ENCODE measurements at places on chromosomes 2 and 18.

DNA sequence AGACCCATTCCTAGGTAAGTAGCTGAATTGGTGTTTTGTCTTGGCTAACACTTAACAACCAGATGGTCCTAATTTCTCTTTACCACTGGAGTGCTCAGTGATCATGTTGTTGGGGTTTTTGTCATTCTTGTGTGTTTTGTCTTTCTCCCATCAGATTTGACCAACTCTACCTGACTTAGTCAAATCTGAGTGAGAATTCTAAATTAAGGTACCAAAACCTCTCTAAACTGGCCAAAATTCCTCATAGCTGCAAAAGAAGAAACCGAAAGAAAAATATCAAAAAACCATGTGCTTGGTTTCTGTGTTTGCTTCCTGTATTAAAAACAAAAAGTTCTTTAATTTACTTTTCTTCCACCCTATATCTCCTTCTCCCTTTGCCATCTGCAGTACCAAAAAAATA, 350.7 kb upstream of the SPHKAP start:
- no peak for DNase-seq

DNA sequence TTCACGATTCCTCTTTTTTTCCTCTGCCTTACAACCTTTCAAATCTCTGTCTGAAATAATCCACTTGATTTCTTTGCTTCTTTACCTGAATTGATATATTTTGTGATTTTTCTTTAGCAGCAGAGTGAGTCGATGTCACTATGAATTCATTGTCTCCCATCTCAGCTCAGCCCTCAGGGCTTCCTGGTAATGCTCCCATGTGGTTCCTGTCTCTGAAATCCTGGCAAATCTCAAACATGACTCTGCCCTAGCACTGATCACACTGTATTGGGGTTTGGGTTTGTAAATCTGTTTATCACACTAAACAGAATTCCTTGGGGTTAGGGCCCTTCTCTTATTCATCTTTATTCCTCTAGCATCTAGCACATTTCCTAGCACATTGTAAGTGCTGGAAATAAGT, 43.0 kb upstream of the MSTN start:
- no peak for DNase-seq

GRCh38 chr2:239715606-239716005, 309.5 kb downstream of the NDUFA10 start:
- DNase-seq, result no peak

- DNase-seq, result no peak
Observed at GRCh38 chr2:181234487-181234891, 222.7 kb upstream of the ITGA4 start.

DNA sequence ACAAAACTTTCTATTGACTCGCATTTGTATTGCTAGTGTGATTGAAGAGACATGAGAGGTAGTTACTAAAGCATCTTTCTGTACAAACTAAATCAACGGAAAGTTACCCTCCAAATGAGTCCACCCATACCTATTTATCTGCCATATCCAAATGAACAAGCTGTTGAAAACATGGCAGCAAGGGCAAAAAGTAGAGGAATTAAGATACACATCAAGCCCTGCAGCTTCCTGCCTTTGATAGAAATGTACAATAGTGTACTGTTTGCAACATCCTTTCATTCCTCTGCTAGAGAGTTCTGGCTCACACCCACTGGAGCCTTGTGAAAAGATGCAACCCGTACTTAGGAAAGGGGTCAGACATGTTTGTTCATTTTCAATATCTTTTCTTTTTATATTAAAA, 122.5 kb downstream of the ERBB4 start:
- no peak for DNase-seq

- no peak for DNase-seq
Observed at GRCh38 chr2:169077674-169078240, 8.4 kb downstream of the DHRS9 start.

DNA sequence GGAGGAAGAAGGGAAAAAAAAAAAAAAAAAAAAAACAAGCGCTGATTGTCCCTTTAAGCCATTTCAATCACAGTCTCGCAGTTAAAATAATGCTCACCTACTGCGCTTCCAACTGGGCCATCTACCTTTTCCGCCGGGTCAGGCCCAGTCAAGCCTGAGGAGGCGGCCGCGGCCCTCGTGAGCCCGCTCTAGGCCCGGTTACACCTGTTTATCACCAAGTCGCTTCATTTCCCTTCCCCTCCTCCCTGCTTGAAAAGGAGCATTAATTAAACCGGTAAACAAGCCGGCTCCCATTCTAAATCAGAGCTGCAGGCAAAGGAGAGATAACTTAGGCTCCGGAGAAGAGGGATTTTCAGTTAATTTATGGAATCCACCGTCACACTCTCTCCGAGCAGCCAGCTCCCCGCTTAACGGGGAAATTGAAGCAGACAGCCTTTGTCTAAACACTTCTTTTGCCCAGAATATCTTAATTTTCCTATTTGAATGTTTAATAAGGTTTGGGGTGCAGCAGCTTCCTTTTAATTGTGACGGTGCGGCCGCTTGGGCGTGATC, 140.1 kb upstream of the SIX3 start:
- no peak for DNase-seq

DNA sequence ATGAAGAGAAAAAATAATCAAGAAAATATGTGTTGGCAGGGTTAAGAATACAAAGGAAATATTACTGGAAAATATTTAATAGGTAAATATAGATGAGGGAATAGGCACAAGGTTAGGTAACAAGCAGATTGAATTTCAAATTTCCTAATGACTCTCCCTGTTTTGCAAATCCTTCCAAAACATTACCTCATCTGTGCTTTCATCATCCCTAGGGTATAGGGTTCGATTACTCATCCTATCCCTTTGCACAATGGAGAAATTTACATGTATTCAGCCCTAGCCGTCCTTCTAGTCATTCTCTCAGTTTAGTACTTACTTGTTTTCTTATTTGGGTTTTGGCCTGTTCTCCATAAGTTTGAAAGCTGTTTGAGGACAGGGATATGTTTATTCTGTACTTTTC, 864.6 kb upstream of the FSHR start:
- no peak for DNase-seq

DNA sequence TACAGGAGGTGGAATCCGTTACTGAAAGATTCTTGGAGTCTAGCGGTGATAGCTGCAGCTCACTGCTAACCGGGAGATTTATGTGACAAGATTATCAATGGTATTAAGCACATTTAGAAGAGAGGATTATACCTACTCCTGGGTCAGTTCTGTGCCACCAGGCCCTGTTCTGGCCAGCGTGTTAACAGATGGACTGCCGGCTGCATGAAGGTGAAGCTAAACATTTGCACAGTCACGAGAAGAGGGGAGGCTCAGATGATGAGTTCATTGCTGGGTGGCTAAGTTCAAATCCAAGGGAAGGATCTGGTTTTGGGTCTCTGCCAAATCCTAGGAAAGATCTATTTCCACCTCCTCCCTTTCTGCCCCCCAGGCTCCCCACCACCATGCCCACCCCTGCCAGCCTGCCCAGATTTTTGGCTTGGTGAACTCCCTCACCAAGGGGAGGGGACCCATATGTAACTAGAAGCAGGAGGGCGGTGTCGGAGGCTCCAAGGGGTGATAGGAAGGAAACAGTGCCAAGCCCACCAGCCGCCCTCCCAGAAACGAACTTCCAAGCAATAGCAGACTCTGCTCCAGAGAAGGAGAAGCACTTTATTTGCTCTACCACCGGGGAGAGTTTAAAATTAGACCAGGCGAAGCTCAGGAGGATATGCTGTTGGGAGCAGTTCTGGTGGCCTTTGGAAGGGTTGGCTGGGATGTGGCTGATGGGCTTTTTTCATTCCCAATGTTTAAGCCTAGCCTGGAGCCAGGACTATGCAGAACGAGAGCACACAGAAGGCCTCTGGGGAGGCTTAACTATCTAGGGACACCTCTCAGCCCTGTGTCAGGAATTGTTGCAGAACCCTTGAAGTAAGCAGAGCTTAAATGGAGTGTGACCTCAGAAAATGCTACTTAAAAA, 200.5 kb downstream of the KLHL29 start:
- DNase-seq, result no peak

GRCh38 chr2:82795446-82795845, 1663.6 kb downstream of the SUCLG1 start:
- no peak for DNase-seq

- DNase-seq, result no peak
Observed at GRCh38 chr18:35345460-35345921, 1.3 kb upstream of the ZNF24 start.

DNA sequence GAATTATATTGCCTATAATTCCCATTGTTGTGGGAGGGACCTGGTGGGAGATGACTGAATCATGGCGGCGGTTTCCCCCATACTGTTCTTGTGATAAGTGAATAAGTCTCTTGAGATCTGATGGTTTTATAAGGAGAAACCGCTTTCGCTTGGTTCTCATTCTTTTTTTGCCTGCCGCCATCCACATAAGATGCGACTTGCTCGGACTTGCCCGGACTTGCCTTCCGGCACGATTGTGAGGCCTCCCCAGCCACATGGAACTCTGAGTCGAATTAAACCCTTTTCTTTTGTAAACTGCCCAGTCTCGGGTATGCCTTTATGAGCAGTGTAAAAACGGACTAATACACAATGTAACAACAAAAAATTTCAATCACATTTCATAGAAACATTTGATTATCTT, 115.8 kb downstream of the C2orf74 start:
- no peak for DNase-seq

GRCh38 chr2:239938651-239939486, 86.3 kb downstream of the NDUFA10 start:
- no peak for DNase-seq
